ENCODE measurements at places on chromosomes 16 and 17.

GRCh38 chr17:15738066-15738465, 6.0 kb downstream of the TBC1D26 start:
- DNase-seq: no peak

DNA sequence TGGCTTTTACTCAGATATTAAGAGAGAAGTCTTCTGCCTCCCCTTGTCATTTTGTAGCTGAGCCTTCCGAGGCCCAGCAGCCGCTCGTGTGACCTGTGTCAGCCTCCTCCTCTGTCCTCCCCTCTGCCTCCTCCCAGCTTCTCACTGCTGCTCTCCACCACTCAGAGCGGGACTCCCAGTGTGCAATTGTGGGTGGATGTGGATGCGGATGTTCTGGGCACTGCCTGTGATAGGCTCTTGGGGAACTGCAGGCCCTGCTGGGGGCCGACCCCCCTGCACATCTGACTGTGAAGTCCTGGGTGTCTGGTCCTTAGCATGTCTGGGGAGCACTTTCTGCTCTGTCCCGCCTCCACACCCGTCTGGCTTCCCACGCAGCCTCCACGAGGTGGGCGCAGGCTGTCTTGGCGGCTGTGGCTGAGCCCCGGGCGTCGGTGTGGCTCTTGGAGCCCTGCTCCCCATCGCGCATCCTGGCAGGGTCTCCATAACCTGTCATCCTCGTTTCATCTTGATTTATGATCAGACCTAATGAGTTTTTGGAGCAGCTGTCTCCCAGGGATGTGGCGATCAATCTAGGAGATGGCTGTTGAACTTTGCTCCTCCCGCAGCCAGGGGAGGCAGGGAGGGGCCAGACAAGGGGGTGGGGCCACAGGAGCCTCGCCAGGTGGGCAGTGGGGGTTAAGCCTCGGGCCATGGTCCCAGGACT, 28.1 kb downstream of the GRIN2C start:
- DNase-seq: no peak

DNA sequence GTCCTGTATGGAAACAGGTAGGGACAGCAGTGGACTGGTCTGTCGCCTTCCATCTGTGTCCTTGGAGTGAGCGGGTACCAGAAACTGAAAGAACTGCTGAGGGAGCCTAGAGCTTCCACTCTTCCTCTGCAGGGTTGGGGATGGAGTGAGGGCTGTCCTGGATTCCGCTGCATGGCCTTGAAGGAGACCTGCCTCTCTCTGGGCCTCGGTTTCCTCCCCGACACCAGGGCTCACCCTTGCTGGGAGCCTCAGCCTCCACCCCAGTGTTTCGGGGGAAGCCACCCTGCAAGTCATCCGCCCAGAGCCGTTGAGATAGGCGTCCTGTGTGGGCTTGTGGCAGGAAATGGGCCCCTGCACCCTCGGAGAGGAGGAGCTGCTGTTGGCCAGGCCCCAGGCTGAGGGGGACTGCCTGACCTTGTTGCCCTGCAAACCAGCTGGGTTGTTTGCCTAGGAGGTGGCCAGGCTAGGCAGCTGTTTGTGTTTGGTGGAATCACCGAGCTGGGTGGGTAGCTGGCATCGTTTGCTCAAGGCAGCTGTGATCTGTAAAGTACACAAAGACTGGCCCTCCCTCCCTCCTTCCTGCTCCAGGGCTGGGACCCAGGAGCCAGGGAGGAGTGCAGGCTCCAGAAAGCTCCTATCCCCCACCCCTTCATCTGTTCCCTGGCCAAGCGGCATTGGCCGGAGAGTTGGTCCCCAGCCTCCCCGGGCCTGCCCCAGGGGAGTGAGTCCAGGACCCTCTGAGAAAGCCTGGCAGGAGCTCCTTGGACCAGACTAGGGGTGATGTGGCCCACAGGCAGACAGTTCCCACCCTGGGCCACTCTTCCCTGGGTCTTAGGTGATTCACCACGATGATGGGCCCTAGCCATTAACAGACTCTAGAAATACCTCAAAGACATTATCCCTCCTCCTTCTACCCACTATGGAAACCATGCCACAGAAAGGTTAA, 1.3 kb downstream of the RAB37 start:
- no peak for DNase-seq

DNA sequence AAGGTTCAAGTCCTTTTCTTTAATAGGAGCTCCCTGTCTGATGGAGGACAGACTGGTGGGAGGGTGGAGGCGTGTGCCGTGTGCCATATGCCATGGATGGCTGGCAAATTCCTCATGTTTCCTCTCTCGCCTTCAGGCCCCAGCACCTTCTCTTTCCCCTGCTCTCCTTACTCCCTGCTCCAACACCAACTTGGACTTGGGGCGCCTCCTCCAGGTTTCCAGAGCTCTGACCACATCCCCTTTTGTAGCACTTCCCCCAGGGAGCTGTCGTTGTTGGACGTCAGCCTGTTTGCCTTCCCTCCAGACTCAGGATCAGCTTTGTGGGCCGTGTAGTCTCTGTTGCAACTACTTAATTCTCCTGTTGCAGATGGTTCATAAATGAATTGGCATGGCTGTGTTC, 30.7 kb downstream of the TMC7 start:
- no peak for DNase-seq

DNA sequence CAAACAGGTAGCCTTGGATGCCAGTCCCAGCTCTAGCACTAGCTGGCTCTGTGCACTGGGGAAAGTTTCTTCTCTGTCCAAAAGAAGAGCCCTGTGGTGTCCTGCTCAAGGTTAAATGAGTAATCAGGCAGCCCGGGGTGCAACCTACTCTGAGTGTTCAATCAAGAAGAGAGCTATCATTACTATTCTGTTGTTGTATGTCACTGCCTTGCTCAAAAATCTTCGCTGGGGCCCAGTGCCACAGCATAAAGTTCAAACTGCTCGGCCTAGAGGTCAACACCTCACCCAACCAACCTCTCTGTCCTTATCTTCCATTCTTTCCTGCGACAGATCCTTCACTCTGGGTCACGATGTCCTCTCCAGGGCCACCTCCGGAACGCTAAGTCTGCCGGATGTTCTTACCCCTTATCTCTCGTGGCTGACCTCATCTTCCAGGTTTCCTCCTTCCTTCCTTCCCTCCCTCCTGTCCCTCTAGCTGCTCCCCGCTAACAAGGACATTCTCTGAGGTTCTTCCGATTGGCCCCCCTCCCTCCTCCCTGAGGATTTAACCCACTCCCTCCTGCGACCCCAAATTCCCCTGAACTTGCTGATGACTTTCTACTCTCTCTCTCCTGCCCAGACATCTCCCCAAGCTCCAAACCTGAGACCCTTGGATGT, 4.4 kb downstream of the FDXR start:
- DNase-seq: no peak

DNA sequence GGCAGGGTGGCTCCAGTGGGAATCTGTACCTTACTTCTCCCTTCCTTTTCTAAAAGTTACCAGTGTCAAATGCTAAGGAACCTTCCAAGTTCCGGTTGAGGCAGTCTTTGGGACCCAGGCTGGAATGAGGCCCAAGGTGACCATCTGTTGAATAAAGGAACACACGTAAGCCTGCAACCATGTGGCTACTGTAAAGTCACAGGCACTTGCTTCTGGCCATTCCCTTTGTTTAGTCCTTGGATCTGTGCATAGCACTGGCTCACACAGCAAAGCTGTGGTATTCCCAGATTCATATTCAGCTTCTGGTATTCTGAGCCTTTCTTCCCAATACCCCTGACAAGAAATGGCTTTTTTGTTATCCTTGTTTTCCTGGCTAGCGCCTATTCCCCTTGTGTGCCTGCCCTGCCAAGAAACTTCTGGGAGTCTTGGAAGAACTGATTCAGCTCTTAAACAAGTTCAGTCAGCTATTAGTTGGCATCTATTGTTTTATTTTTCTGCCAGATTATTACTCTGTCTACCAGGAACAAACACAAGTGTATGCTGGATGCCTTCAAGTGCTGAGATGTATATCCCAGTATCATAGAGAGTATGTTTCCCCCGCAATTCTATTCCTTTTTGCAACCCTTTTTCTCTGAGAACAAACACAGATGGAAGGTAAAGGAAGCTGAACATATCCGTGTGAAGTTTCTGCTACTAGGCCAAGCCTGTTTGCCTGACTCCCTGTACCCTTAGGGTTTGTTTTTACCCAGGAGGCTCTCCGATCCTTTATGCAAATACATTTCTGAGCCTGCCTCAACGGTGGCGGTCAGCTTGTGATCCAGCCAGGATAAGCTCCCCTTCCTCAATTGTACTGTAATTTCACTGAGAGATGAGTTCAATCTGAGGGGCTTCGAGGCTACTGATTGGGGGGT, 13.2 kb downstream of the TMEM238L start:
- DNase-seq: no peak
